ENCODE measurements at places on chromosomes 1 and 21. TPM values are rescaled to one million over a fixed set of nuclear protein-coding genes. Genes with fewer than 3 reads are reported as not detected.

Gene SLC9C2
- polyA plus RNA-seq: not detected

Gene PLA2G4A
- polyA plus RNA-seq: 5.9 TPM

DNA sequence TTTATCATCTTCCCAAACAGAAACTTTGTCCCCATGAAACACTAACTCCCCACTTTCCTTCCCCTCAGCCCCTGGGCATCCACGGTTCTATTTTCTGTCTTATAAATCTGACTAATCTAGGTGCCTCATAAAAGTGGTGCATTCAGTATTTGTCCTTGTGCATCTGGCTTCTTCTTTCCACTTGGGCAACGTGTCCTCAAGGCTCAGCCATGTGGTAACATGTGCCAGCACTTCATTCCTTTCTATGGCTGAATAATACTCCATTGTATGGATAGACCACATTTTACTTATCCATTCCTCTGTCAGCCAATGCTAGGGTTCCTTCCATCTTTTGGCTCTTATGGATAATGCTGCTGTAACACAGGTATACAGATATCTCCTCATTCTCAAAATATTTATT lies 305.0 kb upstream of the RUNX1 start:
- DNase-seq: no peak

GRCh38 chr1:238186887-238187574 lies 296.3 kb upstream of the ZP4 start:
- no peak for DNase-seq
